ENCODE measurements at places on chromosomes 4 and X.

GRCh38 chr4:157222771-157223160 lies 2.2 kb downstream of the GRIA2 start:
- DNase-seq: no peak

- DNase-seq: no peak
Measured at GRCh38 chr4:18318682-18319388, 297.3 kb upstream of the LCORL start.

GRCh38 chr4:8048856-8049676 lies 109.4 kb upstream of the AFAP1 start:
- no peak for DNase-seq

GRCh38 chr4:13097971-13098370 lies 386.2 kb downstream of the RAB28 start:
- DNase-seq: no peak

DNA sequence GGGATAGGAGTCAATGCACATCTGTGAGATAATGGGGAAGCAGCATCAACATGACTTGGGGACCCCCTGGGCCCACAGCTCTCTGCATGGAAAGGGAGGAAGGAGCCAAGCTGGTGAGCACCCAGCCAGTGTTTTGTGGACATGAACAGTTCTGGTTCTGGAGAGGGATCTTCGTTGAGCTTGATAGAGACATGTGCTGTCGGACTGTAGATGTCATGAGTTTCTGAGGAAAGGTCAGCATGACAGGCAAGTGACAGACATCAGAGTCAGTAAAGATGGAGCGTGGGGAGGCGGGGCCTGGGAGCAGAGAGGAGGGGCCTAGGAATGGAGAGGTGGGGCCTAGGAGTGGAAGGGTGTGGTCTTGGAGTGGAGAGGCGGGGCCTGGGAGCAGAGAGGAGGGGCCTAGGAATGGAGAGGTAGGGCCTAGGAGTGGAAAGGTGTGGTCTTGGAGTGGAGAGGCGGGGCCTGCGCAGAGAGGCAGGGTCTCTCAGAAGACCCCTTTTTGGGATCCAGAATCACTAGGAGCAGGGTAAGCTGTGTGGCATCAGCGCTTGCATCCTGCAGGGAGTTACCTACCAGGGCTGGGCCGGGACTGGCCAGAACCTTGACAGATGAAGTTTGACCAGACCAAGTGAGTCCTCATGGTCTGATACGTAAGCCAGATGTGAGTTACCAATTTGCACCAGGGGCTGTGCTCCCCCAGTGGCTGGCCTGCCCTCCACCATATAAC lies 33.7 kb downstream of the PIGG start:
- no peak for DNase-seq

- DNase-seq: no peak
Measured at GRCh38 chr4:60396341-60397049, 803.6 kb upstream of the ADGRL3 start.

DNA sequence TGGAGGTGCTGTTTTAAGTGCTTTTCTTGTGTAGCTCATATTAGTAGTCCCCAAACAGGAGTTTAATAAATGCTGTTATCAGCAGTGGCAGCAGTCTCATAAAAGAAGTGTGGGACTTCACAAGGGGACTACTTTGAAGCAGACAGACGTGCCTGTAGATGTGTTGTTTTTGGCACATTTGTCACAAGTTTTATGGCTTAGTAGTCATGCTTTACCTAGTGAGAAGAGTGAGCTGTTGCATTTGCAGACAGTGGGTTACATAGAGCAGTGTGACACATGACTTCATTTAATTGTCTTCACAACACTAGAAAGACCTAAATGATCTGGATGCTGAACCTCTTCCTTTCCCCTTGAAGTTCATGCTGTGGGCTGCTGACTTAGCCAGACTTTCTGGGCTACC lies 149.5 kb upstream of the MBNL3 start:
- DNase-seq: no peak

- DNase-seq: no peak
Measured at GRCh38 chr4:100118181-100118580, 72.1 kb downstream of the DDIT4L start.

DNA sequence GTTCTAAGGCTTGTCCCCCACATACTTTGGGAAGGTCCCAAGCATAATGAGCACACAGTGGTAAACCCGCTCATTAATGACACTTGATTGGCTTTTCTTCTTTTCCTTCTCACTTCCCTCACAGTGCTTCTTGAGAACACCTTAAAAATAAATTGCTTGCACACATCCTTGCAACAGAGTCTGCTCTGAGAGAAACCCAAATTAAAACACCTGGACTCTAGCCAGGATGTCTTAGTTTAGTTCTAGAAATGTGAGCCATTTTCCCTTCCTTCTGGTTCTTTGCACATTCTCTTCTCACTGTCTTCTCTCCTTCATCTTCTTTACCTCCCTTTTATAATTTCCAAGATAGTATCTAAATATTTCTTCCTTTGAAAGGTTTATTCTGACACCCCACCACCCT lies 35.3 kb upstream of the COX7B2 start:
- DNase-seq: no peak

- DNase-seq: no peak
Measured at GRCh38 chrX:78946178-78946931, 1.2 kb downstream of the P2RY10 start.

- DNase-seq: no peak
Measured at GRCh38 chr4:22668301-22668700, 24.4 kb upstream of the GBA3 start.

- no peak for DNase-seq
Measured at GRCh38 chr4:142700531-142700930, 145.6 kb downstream of the INPP4B start.

- DNase-seq: no peak
Measured at GRCh38 chr4:142698552-142698951, 147.5 kb downstream of the INPP4B start.

GRCh38 chr4:10366628-10367027 lies 90.6 kb downstream of the ZNF518B start:
- no peak for DNase-seq

GRCh38 chr4:95216636-95217035 lies 332.1 kb downstream of the UNC5C start:
- no peak for DNase-seq

DNA sequence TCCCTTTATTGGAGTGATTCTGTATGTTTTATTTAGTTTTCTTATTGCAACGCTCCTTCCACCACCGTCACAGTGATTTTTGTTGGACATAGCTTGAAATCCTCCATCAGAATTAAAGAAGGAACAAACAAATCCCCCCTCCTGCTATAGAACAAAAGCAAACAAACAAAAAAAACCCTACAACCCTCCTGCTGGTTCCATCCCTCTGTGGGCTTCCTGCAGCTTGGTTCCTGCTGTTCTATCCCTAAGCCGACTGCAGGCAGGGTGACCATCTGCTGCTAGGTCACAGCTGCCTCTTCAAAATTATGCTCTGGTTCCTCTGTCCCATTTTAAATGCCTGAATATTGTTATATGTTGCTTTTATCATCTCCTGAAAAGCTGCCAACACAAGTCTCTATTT lies 116.8 kb upstream of the AGA start:
- DNase-seq: no peak

DNA sequence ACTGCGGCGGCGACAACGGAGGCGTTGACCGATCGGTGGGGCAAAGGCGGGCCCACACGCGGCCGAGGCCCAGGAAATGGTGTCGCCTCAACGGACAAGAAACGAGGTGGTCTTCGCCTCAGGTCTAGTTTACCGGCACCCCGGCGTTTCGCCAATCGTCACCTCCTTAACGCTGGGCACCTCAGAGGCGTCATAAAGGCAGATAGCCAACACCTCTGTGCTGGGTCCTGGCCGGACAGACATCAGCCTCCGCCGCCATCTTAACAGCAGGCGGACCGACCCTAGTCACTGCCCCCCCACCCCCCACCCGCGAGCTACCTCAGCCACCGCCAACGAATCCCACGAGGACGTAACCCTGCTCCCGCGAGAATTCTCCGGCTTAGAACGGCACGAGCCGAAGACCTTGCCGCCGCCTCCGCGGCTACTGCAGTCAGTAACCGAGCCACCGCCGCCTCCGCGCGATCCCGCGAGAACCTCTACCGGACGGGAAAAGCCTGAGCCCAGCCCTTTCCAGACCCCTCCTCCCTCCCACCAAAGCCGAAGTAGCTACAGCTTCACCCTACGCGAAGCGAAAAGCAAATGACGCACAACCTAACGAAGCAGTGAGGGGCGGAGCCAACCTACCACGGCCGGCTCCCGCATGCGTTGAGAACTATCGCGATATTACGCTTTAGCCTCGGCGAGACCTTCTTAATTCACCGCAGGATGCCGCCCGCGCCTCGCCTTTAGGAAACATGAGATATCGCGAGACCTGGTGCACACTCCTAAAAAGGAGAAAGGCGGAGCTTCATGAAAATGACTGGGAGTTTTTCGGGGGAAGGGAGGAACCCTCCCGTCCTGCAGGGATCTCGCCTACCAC lies 2.7 kb downstream of the HUWE1 start:
- peak; percentile 96 for DNase-seq

- no peak for DNase-seq
Measured at GRCh38 chr4:39530682-39531081, 3.4 kb upstream of the UGDH start.

- no peak for DNase-seq
Measured at GRCh38 chr4:2843941-2844584, 419 bp downstream of the ADD1 start.

GRCh38 chr4:25509646-25510045 lies 132.6 kb downstream of the ANAPC4 start:
- DNase-seq: no peak

- no peak for DNase-seq
Measured at GRCh38 chr4:185309770-185310169, 86.0 kb downstream of the LRP2BP start.

GRCh38 chr4:42342459-42342858 lies 54.8 kb upstream of the SHISA3 start:
- no peak for DNase-seq

DNA sequence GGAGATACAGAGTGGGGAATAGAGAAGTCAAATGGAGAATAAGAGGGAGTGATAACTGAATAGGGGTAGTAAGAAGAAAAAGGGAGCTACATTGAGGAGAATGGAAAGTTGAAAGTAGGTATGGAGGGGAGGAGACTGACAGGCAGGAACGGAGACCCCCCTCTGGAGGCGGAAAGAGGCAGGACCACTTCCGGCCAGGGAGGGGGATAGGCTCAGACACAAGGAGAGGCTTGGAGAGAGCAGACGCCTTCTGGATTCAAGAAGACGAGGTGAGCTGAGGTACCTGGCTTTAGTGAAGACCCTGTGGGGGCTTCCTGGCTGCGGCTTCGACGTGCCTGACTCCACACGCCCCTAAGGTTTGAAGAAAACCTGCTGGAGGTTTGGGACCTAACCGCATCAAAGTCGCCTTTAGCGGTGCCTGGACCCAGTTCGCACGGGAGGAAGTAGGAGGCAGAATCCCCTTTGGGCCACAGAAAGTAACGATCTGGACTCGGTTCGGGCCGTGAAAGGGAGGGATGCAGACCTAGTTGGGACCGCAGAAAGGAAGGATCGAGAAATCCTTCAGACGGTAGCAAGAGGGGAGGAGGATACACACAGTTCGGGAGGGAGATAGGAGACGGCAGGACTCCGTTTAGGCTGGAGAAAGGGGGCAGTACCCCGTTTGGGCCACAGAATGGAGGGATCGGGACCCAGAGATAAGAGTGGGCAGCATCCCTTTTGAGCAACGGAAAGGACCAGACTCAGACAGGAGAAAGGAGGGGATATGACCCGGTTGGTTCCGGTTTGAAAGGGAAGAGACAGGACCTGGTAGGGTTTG lies at the start of gene TRO:
Gene TRO (plus strand): TSS at position 215 of the 817 bp plus-strand sequence. CDS start 1,423 bp downstream, outside the sequence.
- DNase-seq: peak; percentile 36

DNA sequence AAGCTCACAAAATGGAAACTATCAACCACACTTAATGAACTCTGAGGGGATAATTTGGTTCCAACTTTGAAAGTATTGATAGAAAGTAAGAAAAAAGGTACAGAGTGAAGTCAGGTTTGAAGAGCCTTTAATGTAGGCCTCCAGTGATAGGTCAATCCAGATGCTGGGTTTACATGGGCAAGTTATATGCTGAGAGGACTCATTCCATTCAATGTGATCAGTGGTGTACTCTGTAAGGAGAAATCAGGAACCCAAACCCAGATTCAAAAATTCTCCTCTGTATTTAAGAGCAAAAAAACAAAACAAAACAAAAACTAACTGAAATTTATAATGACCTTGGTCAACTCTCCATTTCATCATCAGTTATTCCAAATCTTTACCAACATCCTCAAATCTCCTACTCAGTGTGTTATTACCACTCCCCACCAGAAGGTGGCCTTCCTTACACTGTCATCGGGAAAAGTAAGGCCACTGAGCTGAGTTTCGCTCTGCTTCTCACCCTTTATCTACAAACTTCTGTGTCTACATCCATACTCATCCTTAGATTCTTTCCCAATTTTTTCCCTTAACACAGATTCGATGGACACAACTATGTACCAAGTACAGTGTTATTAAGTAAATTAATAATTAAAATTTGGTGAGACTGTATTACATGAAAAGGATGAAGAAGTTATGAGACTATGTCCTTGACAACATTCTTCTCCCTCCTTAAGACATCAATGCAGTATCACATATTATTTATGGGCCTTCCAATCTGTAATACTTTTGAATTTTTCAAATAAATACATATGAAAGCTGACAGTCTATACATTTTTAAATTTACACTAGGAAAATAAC lies 88.3 kb downstream of the ZAR1 start:
- DNase-seq: peak; percentile 58

DNA sequence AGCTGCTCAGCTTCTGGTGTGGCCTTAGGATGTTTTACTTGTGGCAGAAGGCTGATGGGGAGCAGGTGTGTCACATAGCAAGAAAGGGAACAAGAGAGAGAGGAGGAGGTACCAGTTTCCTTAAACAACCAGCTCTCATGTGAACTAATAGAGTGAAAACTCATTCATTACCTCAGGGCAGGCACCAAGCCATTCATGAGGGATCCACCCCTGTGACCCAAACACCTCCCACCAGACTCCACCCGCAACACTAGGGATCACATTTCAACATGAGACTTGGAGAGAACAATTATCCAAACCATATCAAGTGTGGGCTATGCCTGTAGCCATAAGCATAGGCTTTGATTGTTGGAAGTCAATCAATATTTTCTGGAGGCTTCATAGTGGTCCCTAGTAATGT lies 56.0 kb downstream of the GSX2 start:
- DNase-seq: no peak

DNA sequence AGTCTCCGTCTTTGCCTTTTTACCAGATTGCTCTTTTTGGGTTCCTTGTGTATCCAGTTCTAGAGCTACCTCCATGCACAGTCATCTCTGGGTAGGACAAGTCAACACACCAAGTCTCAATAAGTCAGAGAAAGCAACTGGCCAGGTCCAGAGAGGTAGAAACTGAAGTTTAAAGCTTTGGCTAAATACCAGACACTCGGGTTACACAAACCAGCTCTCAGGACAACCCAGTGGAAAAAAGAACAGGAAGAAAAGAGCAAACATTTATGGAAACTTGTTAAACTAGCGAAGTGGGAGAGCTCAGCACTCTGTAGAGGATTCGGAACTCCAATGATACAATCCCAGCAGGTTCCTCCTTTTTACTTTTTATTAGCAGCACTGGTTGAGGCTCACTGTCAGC lies 291.0 kb upstream of the CPEB2 start:
- DNase-seq: no peak

- DNase-seq: no peak
Measured at GRCh38 chrX:53714580-53715345, 28.2 kb upstream of the HUWE1 start.

- peak; percentile 43 for DNase-seq
Measured at GRCh38 chr4:52751487-52751911, 274 bp upstream of the ERVMER34-1 start.
